ENCODE measurements at places on chromosomes 2 and 18. TPM values are rescaled to one million over a fixed set of nuclear protein-coding genes. Genes with fewer than 3 reads are reported as not detected.

The MAB21L4 gene
- total RNA-seq, result not detected

The SLC16A14 gene
- 1.2 TPM for total RNA-seq

The PROKR1 gene
- 0.13 TPM for total RNA-seq

The IL18R1 gene
- total RNA-seq, result 3.1 TPM

The DQX1 gene
- not detected for total RNA-seq

The PARD3B gene
- total RNA-seq, result 1.4 TPM

The KDM3A gene
- 11.6 TPM for total RNA-seq

The NPPC gene
- not detected for total RNA-seq

The TRPM8 gene
- total RNA-seq, result not detected

The FMNL2 gene
- 17.1 TPM for total RNA-seq

The FBXO11 gene
- total RNA-seq, result 29.6 TPM

The SLC9A4 gene
- not detected for total RNA-seq

The SIX3 gene
- total RNA-seq, result not detected

The OSR1 gene
- 18.8 TPM for total RNA-seq

The PREB gene
- 53.0 TPM for total RNA-seq

The POTEC gene
- total RNA-seq, result not detected

The STARD7 gene
- total RNA-seq, result 97.7 TPM

The TOGARAM2 gene
- not detected for total RNA-seq

The RBKS gene
- 1.4 TPM for total RNA-seq

The GCG gene
- total RNA-seq, result not detected

The VIT gene
- 0.39 TPM for total RNA-seq

The MAP3K19 gene
- total RNA-seq, result not detected

The POMC gene
- 5.6 TPM for total RNA-seq

The CNTNAP5 gene
- not detected for total RNA-seq

The IKZF2 gene
- total RNA-seq, result 4.7 TPM

The AKAIN1 gene
- not detected for total RNA-seq

The ABCG8 gene
- not detected for total RNA-seq

The ANKRD44 gene
- total RNA-seq, result 2.0 TPM

The SERPINB12 gene
- not detected for total RNA-seq

The TMEM37 gene
- total RNA-seq, result 9.8 TPM

The MYOM1 gene
- total RNA-seq, result 0.13 TPM

The MDH1B gene
- 1.3 TPM for total RNA-seq

The FSHR gene
- not detected for total RNA-seq

The FNDC4 gene
- total RNA-seq, result 10.4 TPM

The PREPL gene
- total RNA-seq, result 17.2 TPM

The NDUFS1 gene
- 89.9 TPM for total RNA-seq

Data from epithelial cell of alveolus of lung (primary cell).